A549 treated with CORT108297 at 1 μM for 4 hours (cell line): ENCODE measurements at places on chromosomes 5 and 9. TPM values are rescaled to one million over a fixed set of nuclear protein-coding genes. Genes with fewer than 3 reads are reported as not detected.

BARHL1 gene
- total RNA-seq, result 0.03 TPM in 1 of 5 replicates, not detected in the others

SUSD3 gene
- total RNA-seq, result 0.23 to 0.70 TPM (median 0.66 TPM) in 5 replicates

PCDHGB3 gene
- 0.17 to 0.33 TPM (median 0.24 TPM) in 5 replicates for total RNA-seq

APBA1 gene
- 0.11 to 0.29 TPM (median 0.14 TPM) in 5 replicates for total RNA-seq

TBC1D9B gene
- total RNA-seq, result 52.3 to 71.4 TPM (median 64.1 TPM) in 5 replicates

DOCK2 gene
- total RNA-seq, result 1.3 to 4.0 TPM (median 2.9 TPM) in 5 replicates

RNF145 gene
- 127 to 164 TPM (median 145 TPM) in 5 replicates for total RNA-seq

CDC20B gene
- 0.07 to 0.11 TPM (median 0.09 TPM) in 5 replicates for total RNA-seq

OTP gene
- 0.03 to 0.09 TPM (median 0.06 TPM) in 5 replicates for total RNA-seq

ACO1 gene
- 28.9 to 31.5 TPM (median 29.4 TPM) in 5 replicates for total RNA-seq

RNF183 gene
- total RNA-seq, result 0.15 TPM in 1 of 5 replicates, not detected in the others

FOXD4L4 gene
- total RNA-seq, result 0.04 to 0.14 TPM (median 0.08 TPM) in 4 of 5 replicates, not detected in the other
